Spleen (tissue), 13 donors: ENCODE measurements at places on chromosomes 5 and 9. TPM values are rescaled to one million over a fixed set of nuclear protein-coding genes. Genes with fewer than 3 reads are reported as not detected.

The FOXD4 gene
- 0.37 TPM for polyA plus RNA-seq

The SLC25A2 gene
- 0.22 TPM for polyA plus RNA-seq

The FAM153A gene
- 18.4 TPM for polyA plus RNA-seq

The DMRTA1 gene
- 0.20 TPM for polyA plus RNA-seq

The LHX3 gene
- not detected for polyA plus RNA-seq

The CTSV gene
- polyA plus RNA-seq = 0.17 TPM

The PALM2AKAP2 gene
- 0.03 TPM for polyA plus RNA-seq

The SPATA31D4 gene
- not detected for polyA plus RNA-seq

The RMRP gene
- 285 TPM for polyA plus RNA-seq

The SPINK13 gene
- polyA plus RNA-seq = not detected

The PCDHB2 gene
- 0.12 TPM for polyA plus RNA-seq

The FOXD4L4 gene
- 0.10 TPM for polyA plus RNA-seq

The GNPDA1 gene
- 29.9 TPM for polyA plus RNA-seq

The CCL28 gene
- polyA plus RNA-seq = 3.7 TPM

The ZFP37 gene
- polyA plus RNA-seq = 0.71 TPM

The ECSCR gene
- 18.4 TPM for polyA plus RNA-seq

The FCN1 gene
- polyA plus RNA-seq = 21.9 TPM

The GIN1 gene
- polyA plus RNA-seq = 2.9 TPM

The IL3 gene
- not detected for polyA plus RNA-seq

The C9orf152 gene
- not detected for polyA plus RNA-seq

The INSL4 gene
- not detected for polyA plus RNA-seq

The CMYA5 gene
- 0.13 TPM for polyA plus RNA-seq

The ENHO gene
- polyA plus RNA-seq = 0.89 TPM

The FGF18 gene
- 0.32 TPM for polyA plus RNA-seq

The ARHGEF28 gene
- 3.3 TPM for polyA plus RNA-seq
